CD4-positive, alpha-beta T cell treated with Interleukin-10 for 1 hour (primary cell): ENCODE measurements at places on chromosomes 2 and 18.
A peak's percentile ranks its signal among the peaks of the same experiment; 100 is the strongest.

DNA sequence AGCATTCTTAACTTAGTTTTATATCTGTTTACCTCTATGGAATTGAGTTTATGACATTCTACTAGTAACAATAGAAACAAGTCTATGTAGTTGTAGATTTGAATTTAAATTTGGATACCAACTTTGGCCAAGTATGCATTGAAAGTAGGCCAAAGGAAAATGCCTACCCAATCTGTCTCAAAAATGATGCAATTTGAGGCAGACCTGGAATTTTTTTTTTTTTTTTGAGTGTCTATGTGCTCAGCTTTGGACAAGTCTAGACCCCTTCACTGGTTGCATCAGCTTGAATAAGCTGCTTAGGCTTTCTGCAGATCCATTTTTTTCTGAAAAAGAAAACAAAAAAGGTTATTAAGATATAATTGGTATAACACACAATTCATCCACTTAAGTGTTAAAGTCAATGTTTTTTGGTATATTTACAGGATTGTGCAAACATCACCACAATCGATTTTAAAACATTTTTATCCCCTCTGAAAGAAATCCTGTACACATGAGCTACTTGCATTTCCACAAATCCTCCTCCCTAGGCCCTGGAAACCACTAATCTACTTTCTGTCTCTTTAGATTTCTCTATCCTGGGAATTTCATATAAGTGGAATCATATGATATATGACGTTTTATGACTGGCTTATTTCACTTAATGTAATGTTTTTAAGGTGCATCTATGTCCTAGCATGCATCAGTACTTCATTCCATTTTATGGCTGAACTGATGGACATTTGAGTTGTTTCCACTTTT lies 185.1 kb upstream of the CCDC68 start:
- DNase-seq: no peak

- no peak for DNase-seq
Observed at GRCh38 chr2:30975156-30975555, 163.1 kb downstream of the GALNT14 start.

DNA sequence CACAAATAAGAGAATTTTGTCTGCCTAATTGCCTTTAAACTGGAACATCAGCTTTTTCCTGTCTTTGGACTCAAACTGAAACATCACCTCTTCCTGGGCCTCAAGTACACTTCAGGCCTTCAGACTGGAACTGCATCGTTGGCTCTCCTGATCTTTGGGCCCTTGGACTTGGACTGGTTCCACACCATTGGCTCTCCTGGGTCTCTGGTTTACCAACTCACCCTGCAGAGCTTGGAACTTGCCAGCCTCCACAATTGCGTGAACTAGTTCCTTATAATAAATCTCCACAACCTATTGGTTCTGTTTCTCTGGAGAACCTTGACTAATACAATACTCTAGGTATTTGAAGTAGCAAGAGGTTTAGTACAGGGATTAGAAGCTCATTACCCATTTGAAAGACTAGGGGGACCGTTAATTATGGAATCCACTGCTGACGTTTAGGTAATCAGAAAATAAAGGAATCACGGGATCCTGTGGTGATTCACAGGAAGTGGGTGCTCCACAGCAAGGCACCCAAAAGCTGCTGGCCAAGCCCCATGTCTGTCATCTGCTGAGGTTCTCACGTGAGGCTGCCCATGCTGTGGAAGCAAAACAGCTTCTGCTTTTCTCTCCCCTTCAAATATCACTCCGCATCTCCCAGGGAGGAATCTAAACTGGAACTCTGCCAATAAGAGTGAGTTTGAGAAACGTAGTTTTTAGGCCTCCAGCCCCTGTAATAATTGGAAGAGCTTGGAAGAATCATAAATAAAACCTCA lies 20.0 kb upstream of the SGPP2 start:
- no peak for DNase-seq

- no peak for DNase-seq
Observed at GRCh38 chr2:12637754-12638153, 79.0 kb upstream of the TRIB2 start.

GRCh38 chr2:62964050-62964449 lies 86.6 kb upstream of the OTX1 start:
- no peak for DNase-seq

- DNase-seq: no peak
Observed at GRCh38 chr2:235055891-235056516, 104.2 kb downstream of the SH3BP4 start.

- DNase-seq: no peak
Observed at GRCh38 chr18:31549416-31549815, 42.3 kb upstream of the TTR start.

GRCh38 chr2:222358876-222359275 lies 60.1 kb upstream of the PAX3 start:
- no peak for DNase-seq

DNA sequence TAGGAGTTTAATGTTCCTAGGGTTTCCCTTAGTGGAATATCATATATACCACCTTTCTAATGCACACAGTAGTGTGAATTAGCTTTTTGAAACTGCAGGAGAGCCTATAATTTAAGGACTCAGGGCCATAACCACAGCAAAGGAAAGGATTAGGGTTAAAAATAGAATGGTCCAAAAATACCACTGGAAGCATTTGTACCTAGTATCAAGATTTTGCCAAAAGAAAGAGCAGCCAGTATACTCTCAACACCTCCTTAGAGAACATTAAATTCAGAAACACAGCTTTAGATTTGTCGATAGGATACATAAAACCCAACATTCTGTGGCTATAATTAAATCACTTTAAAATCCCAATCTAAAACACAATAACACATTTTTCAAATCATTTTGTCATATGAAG lies 634.9 kb downstream of the EPHA4 start:
- no peak for DNase-seq

- peak; percentile 55 for DNase-seq
Observed at GRCh38 chr18:3594760-3595368, 144.9 kb downstream of the TGIF1 start.

DNA sequence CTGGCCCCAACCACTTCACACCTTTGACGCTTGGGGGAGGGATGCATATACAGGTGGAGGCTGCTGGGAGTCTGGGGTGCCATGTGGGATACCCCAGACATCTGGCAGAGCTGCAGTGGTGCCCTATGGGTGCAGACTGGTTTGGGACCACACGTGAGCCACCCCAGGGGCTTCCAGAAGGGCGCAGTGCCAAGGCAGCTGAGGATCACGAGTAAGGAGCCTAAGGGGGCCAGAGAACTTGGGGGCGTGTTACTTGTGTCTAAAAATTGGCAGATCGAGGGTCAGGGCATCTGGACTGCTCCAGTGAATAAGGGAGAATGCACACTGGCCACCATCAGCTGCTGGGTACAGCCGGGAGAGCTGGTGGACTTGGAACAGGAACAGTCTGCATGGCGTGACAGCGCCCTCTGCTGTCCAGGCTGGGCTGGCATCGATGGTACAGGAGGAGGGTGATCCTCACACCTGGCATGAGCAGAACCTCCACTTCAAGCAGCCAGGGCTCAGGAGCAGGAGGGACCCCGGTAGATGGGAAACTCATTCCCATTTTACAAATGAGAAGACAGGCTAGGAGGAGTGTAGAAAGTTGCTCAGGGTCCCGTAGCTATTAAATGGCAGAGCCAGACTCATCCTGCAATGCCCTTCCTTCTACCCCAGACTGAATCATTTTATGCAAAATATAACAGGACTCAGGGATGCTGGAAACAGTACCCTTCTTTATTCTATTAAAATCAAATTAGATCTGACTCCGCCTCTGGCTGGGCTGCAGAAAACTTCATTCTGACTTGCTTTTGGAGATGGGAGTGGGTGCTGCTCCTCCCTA lies 60.4 kb downstream of the ATOH8 start:
- peak; percentile 76 for DNase-seq

DNA sequence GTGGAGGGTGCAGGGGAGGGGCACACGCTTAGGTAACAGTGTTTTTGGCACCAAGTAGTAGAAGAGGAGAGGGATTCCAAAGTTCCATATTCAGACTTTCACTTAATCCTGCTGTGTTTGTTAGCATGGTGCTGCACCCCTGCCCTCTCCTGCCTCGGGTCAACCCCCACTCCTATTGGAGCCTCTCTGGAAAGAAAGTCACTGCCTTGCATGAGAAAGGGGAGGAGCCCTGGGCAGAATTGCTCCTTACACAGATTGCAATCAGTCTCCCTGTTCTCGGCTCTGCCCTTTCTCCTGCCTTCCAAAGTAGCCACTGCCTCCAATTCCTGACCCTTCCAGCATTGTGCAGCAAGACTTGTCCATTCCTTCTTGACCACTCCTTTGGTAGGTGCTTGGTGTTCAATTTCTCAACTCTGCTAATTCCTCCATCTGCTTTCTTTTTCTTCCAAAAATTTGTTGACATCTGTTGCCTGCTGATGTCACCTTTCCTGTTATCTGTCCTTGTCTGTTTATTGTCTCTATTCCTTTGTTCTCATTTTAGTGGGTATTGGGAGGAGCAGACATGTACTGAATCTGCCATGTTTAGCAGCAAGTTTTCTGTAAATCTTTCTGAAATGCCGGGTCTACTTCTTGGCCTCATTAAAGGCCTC lies 225.4 kb downstream of the LOXHD1 start:
- DNase-seq: no peak

- DNase-seq: no peak
Observed at GRCh38 chr2:101145406-101145805, 5.8 kb downstream of the TBC1D8 start.

- no peak for DNase-seq
Observed at GRCh38 chr2:157261199-157261782, 3.8 kb downstream of the GALNT5 start.

DNA sequence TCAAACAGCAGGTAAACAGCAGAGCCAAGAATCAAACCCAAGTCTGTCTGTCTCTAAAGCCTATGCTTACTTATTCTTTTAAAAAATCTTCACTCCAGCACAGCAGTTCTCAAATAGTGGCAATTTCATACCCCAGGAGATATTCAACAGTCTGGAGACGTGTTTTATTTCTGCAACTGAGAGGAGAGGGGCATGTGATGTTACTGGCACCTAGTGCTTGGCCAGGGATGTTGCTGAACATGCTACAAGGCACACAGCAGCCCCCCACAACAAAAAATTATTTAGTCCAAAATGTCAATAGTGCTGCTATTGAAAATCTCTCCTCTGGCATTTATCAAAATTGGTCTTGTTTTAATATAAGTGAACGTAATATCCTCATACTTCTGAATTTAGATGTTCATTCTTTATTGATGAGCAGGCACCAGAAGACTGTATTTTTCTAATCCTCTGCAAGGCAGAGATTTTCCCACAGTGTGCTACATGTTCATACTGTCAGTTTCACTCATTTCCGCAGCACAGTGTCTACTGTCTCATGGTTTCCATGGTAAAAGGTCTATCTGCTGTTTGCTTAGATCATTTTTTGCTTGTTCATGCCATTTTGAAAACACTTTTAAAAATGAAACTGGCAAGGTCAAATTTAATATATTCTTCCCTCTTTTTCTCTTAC lies 90.5 kb downstream of the LRATD1 start:
- DNase-seq: no peak

GRCh38 chr18:34744569-34744968 lies 34.5 kb downstream of the DTNA start:
- DNase-seq: no peak

GRCh38 chr2:154449951-154450658 lies 248.4 kb upstream of the KCNJ3 start:
- no peak for DNase-seq

DNA sequence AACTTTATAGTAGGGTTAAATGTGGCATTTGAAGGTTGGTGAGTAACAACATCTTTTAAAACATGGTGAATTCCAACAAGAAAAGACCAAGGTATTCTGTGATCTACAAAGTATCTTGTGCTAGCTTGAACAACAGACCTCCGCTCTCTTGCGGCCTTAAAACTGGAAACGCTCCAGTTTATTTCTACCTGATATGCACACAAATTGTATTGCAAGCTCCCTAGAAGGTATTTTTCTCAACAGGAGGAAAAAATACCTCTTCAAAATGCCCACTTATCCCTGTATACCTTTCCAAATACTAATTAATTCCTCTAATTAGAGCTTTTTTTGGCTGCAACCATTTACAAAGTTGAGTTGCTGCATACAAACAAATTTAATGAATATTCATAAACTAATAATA lies 69.5 kb downstream of the KCNH7 start:
- DNase-seq: no peak

DNA sequence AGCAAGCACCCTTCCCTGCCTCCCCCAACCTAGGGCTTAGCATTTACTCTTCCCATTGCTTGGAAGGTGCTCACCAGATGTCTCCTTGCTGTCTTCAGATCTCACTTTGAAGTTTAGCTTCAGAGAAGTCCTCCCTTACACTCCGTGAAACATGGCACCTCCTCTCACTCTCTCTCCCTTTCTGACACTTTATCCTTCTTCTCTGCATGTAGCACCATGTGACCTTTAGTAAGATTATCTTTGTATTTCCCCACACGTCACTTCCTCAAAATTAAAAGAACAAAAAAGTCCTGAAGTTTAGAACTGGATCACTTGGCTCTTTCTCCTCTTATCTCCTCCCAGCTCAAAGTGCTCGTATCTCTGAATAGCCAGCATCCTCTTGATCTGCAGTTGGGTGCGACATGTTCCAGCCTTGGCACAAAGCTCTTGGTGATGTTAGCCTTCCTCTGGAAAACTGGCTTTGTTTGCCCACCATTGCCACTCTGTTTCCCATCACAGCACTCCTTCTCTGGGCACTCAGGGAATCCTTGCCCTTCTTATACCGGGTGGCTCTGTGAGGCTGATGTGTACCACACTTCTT lies 40.6 kb upstream of the EPAS1 start:
- no peak for DNase-seq

- no peak for DNase-seq
Observed at GRCh38 chr2:217955881-217956493, 46.8 kb downstream of the TNS1 start.

- DNase-seq: no peak
Observed at GRCh38 chr2:16664809-16665747, 556 bp downstream of the CYRIA start.

GRCh38 chr2:230664128-230664527 lies 48.5 kb upstream of the CAB39 start:
- DNase-seq: no peak

DNA sequence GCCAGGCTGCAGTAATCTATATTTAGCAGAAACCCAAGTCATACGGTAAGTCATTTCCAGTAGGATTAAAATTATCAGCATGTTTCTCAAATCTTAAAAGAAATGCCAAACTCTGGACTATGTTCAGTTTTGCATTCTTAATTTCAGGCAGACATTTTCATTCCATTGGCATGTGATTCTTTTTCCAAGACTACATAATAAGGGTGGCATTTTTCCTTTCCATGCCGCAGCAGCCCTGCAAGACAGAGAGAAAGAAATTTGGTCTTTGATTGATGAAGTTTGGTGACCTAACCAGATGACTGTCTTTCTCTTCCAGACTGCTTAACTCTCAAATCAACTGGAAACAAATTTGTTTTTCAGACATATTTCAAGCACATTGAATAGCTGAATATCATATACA lies 118.1 kb downstream of the FHOD3 start:
- no peak for DNase-seq

DNA sequence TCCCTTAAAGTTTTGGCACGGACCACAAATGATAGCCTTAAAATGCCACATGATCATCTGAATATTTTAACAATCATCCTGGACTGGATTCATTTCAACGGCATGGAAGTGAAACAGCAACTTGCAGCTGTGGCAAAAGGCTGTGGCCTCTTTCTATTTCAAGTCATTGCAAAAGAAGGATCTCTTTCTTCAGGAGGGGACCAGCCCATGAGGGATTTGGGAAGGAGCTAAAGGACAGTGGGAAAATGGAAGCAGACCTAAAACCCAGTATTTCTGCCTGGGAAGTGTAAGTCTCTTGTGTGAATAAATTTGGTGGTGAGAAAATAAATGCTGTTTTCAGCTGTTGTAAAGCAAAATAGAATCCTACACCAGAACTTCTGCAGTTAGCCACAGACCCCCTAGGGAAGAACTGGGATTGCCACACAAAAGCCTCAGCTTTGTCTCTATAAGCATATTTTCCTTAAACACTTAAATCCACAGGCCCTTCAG lies 107.3 kb upstream of the ZFP36L2 start:
- DNase-seq: no peak
